ENCODE measurements at places on chromosomes 4 and X. TPM values are rescaled to one million over a fixed set of nuclear protein-coding genes. Genes with fewer than 3 reads are reported as not detected.

DNA sequence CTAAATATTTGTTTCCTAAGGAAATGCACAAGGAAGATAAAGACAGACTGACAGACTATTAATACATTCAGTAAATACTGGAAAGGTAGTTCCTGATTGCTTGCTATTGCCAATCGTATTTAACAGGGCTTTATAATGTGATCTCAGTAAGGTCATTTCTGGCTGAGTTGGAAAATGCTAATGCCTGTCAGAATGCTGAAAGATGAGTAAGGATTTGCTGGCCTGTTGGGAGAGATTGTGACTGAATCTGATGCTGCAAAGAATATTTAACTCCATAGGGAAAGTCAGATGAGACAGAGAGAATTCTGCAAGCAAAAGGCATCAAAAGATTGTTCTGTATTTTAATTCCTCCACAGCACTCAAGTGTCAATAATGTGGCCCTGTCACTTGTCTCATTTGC is 169.0 kb downstream of the BEND2 start:
- no peak for DNase-seq

GRCh38 chr4:152729466-152729865 is 49.7 kb upstream of the TMEM154 start:
- DNase-seq, result no peak

The OCIAD2 gene
- total RNA-seq, result 124 TPM

The CYTL1 gene
- total RNA-seq, result not detected
